ENCODE measurements at places on chromosomes 2 and 18. TPM values are rescaled to one million over a fixed set of nuclear protein-coding genes. Genes with fewer than 3 reads are reported as not detected.

DNA sequence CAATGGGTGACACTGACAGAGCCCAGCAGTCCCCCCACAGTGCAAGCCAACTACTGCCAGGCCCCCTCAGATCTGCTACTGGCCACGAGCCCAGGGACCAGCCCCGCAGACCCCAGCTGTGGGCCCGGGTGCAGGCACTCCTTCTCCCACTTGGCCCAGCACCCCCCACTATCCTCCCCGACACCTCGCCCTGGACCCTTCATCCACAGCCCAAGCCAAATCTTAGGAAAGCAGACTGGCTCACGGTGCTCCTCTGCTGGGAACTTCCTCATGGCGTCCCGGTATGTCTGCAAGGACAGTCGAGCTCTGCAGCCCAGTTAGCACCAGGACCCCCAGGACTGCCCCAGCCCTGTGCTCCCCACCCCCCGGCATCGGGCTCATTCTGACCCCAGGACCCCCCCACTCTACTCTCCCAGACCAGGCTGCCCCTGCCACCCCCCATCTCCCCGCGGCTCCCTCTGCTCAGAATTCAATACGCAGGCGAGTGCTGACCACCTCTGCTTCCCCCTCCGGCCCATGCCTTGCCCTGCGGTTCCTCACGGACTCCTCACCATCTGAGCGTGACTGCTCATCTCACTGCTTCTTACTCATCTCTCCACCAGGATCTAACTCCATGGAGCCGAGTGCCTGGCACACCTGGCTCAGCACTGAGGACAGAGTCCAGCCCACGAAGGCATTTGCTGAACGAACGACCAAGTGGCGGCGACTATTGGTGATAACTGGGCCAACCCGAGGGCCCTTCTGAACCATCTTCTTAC, 85.7 kb downstream of the PXDN start:
- DNase-seq = no peak

The CDH2 gene
- 37.6 TPM for polyA plus RNA-seq

The PROC gene
- 0.06 TPM for polyA plus RNA-seq

- no peak for DNase-seq
Observed at GRCh38 chr2:42775186-42775585, 11.3 kb upstream of the OXER1 start.

The ALPP gene
- polyA plus RNA-seq = not detected

- no peak for DNase-seq
Observed at GRCh38 chr2:170121689-170122088, 56.3 kb upstream of the MYO3B start.

The TRIM43 gene
- polyA plus RNA-seq = not detected

GRCh38 chr18:5738526-5738925, 156.8 kb downstream of the TMEM200C start:
- no peak for DNase-seq

The DNAH6 gene
- not detected for polyA plus RNA-seq

The MRPS5 gene
- polyA plus RNA-seq = 50.5 TPM

DNA sequence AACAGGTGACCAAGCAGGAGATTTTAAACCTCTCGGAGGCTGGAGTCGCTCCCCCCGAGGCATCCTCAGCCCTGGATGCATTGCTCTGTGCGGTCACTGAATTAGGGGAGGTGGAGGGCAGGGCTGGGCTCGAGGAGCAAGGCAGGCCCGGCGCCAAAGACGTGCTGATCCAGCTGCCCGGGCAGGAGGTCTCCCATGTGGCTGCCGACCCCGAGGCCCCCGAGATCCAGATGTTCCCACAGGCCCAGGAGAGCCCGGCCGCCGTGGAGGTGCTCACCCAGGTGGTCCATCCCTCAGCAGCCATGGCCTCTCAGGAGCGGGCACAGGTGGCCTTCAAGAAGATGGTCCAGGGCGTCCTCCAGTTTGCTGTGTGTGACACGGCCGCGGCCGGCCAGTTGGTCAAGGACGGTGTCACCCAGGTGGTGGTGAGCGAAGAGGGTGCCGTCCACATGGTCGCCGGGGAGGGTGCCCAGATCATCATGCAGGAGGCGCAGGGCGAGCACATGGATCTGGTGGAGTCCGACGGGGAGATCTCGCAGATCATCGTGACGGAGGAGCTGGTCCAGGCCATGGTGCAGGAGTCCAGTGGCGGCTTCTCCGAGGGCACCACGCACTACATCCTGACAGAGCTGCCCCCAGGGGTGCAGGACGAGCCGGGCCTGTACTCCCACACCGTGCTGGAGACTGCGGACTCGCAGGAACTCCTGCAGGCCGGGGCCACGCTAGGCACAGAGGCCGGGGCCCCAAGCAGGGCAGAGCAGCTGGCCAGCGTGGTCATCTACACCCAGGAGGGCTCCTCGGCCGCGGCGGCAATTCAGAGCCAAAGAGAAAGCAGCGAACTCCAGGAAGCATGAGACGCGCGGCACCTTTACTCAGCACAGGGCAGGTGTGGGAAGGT, 145.1 kb downstream of the PTGR3 start:
- no peak for DNase-seq

The DNER gene
- 0.01 TPM for polyA plus RNA-seq

The CD8B2 gene
- not detected for polyA plus RNA-seq

DNA sequence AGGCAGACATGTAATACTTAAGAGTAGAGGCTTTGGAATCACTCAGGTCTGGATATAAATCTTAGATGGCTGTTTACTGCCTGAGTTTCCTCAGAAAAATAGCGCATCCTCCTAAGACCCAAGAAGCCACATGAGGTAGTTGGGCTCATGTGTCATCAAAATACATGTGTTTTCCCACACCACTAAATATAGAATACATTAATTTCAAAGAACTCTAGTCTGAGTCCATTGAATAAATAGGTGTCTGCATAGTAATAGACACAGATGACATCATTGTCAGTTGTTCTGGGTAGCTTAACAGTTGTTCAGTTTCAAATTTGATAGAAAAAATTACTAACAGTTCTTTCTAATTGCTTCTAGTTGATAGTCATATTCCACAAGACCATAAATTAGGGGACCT, 9.6 kb downstream of the PPP1R1C start:
- no peak for DNase-seq

The KIF5C gene
- not detected for polyA plus RNA-seq

GRCh38 chr2:14941151-14941631, 308.7 kb downstream of the LRATD1 start:
- DNase-seq = no peak

GRCh38 chr2:13334545-13334944, 617.8 kb downstream of the TRIB2 start:
- no peak for DNase-seq

The GPD2 gene
- 5.2 TPM for polyA plus RNA-seq

GRCh38 chr2:42217914-42218313, 48.8 kb downstream of the EML4 start:
- no peak for DNase-seq
